ENCODE measurements at places on chromosomes 3 and 15.
A peak's percentile ranks its signal among the peaks of the same experiment; 100 is the strongest.

- no peak for DNase-seq
These were observed 30.0 kb downstream of the ST6GAL1 start for GRCh38 chr3:186960347-186960746.

GRCh38 chr15:75577401-75578172 is 1.5 kb downstream of the PTPN9 start:
- peak; percentile 19 for DNase-seq

DNA sequence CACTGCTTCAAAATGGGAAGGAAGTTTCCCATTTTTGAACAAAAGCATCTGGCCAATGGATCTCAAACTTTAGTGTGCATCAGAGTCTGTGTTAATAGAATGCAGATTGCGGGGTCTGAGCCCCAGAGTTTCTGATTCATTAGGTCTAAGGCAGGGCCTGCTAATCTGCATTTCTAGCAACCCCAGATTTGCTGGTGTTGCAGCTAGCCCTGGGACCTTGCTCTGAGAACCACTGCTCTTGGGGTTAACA is 30.7 kb upstream of the USP3 start:
- no peak for DNase-seq

- DNase-seq = no peak
These were observed 160.0 kb upstream of the WNT5A start for GRCh38 chr3:55647063-55647462.

- DNase-seq = no peak
These were observed 527.1 kb upstream of the GOLIM4 start for GRCh38 chr3:168622795-168623194.

DNA sequence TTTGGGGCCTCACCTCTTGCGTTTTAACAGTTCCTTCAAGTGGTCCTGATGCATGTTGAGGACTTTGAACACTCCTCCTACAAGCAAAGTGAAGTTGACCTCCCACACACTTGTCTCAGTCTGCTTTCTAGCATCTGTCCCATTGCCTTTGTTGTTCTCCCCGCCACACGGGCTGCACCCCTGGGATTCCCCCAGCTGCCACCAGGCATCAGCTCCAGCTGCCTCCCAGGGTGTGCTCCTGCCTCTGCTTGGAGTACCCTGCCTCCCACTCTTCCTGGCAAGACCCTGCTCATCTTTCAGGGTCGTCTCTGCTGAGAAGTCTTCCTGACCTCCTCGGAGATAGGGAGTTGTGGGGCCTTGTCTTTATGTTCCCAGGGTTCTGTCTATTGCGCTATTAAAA is 52.2 kb downstream of the IGF1R start:
- peak; percentile 8 for DNase-seq

GRCh38 chr15:98289747-98290146 is 329.2 kb downstream of the ARRDC4 start:
- DNase-seq = no peak

- no peak for DNase-seq
These were observed 82.4 kb downstream of the PLSCR2 start for GRCh38 chr3:146386936-146387335.

- DNase-seq = no peak
These were observed 94.3 kb upstream of the CHMP2B start for GRCh38 chr3:87132801-87133200.

- DNase-seq = no peak
These were observed 150.8 kb downstream of the PDZRN3 start for GRCh38 chr3:73473898-73474416.

DNA sequence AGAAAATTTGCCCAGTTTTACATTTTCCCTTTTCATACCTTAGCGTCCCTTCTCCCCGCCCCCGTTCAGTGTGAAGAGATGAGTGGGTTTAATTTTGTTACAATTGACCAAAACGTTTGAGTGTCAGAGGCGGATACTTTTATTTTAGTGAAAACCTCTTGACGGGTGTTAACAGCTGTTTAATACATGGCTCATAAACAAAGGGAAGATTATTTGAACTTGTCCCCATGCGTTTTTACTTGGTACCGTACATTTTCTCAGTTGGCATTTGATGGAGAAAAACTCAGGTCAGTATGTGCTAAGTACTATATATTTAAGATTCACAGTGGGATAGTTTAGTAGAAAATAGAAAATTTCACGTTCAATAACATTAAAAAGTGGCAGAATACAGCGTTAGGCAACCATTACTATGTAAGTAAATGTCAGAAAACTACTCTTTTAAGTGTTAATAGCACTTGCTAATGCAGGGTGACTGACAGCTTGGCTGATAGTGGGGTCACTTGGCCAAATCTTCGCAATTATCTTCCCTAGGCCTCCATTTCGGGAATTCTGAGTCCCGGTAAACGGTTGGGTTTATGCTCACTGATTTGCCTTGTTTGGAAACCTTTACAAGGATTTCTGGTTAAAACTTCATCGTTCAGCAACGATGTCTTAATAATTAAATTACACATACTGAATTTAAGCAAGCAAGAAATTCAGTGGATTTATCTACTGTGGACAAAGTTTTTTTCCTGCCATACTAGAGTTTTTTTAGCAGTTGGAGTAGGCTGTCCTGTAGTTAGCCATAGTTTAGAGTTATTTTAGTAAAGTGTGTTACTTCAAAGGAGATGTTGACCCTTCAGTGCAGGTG is 4.8 kb downstream of the CHD2 start:
- no peak for DNase-seq

- no peak for DNase-seq
These were observed 6.9 kb upstream of the SLC9A9 start for GRCh38 chr3:143855183-143855582.

DNA sequence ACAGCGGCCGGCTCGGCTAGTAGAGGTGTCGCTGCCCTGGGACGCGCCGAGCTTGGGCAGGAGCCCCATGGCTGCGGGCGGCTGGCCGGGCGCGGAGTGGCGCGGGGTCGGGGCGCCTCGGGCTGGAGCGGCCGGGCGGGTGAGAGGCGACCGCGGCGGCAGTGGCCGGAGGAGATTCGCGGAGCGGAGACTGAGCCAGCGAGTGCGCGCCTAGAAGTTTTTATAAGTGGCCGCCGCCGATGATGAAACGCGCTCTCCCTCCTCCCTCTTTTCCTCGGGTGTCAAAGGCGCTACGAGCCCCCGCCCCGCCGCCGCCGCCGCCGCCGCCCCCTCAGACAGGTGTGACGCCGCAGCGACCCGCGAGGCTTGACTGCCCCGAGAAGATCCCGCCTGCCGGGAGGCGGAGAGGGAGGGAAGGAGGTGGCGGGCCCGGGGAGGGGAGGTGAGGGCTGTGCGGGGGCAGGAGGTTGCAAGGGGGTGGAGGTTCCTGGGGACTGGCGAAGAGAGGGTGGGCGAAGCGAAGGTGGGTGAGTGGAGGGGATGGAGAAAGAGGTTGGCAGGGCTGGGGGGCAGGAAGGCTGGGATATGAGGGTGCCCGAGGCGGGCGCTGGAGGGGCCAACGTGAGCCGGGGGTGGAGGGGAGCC is at the start of gene SLCO2A1:
Gene SLCO2A1, minus strand, starts transcription at position 192 of the 645 bp plus-strand sequence. Its CDS starts 123 bp downstream, at position 69.
- no peak for DNase-seq

- no peak for DNase-seq
These were observed 77.8 kb downstream of the PDZRN3 start for GRCh38 chr3:73546961-73547360.

DNA sequence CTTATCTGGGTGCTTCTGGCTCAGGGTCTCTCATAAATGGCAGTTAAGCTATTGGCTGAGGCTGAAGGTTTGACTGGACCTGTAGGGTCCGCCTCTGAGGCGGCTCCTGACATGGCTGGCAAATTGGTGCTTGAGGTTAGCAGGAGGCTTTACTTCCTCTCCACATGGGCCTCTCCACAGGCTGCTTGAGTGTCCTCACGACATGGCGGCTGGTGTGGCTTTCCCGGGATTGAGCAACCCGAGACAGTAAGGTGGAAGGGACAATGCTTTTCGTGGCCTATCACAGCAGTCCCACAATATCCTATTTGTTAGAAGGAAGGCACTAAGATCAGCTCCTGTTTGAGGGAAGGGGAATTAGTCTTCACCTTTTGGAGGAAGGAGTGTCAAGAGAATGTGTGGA is 267.3 kb upstream of the LRRFIP2 start:
- no peak for DNase-seq

Measured in NCI-H1694 treated with DMSO at 0.1 percent for 48 hours (cell line).